HepG2 (cell line): ENCODE measurements at places on chromosomes 1 and 21.

- DNase-seq = no peak
- H3K36me3 ChIP-seq = no peaks in the 10 kb centered on the region
- H3K4me3 ChIP-seq = no peak overlapping the region
- H3K4me1 ChIP-seq = peaks cover 75% of the 10 kb centered on the region
- H3K27me3 ChIP-seq = no peaks in the 10 kb centered on the region
Measured at GRCh38 chr21:38910390-38911067, 104.8 kb downstream of the ETS2 start.

DNA sequence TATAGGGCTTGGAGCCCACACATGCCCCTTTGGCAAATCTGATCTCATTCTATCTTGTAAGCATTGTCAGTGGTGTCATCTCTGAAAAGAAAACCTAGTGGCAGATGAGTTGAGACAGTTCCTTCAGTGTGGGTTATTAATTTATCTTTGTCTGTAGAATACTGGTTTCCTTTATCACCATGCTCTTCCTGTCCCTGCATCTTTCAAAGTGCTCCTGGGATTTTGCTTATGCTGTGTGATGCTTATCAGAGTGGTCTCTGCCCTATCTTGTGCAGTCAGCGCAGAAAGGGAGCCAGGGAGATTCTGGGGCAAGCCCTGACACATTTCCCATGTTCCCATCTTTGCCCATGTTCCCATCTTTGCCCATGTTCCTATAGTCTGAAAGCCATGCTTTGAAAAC is 402.9 kb downstream of the RWDD3 start:
- DNase-seq = no peak
- peaks cover 12% of the 10 kb centered on the region for H3K4me1 ChIP-seq
- no peaks in the 10 kb centered on the region for H3K27me3 ChIP-seq
- H3K36me3 ChIP-seq = no peaks in the 10 kb centered on the region
- H3K4me3 ChIP-seq = no peak overlapping the region

GRCh38 chr21:17548262-17548661 is 35.4 kb downstream of the CXADR start:
- H3K4me1 ChIP-seq = peaks cover 63% of the 10 kb centered on the region
- peaks cover 16% of the 10 kb centered on the region for H3K36me3 ChIP-seq
- no peak overlapping the region for H3K4me3 ChIP-seq
- H3K27ac ChIP-seq = no peak overlapping the region

- H3K4me1 ChIP-seq = no peaks in the 10 kb centered on the region
- H3K36me3 ChIP-seq = no peaks in the 10 kb centered on the region
- H3K27me3 ChIP-seq = no peaks in the 10 kb centered on the region
- no peak overlapping the region for H3K4me3 ChIP-seq
Measured at GRCh38 chr1:175267716-175268416, 75.3 kb upstream of the KIAA0040 start.

DNA sequence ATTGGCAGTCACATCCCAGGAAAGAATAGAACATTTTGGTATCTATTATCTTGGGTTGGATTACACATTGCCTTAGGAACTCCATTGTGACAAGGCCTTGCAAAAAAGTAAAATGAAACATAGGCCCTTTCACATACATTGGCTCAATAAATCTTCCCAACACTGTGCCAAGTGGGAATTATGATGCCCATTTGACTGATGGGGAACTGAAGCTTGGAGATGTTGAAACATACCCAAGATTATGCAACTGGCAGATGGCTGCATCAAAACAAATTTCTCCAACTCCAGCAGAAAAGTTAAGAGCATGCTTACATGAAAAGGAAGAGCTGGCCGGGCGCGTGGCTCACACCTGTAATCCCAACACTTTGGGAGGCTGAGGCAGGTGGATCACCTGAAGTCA is 26.9 kb downstream of the PLEKHO1 start:
- H3K27ac ChIP-seq = no peak overlapping the region
- no peak overlapping the region for H3K4me3 ChIP-seq
- peaks cover 10% of the 10 kb centered on the region for H3K4me1 ChIP-seq
- H3K36me3 ChIP-seq = no peaks in the 10 kb centered on the region

GRCh38 chr1:37073854-37074379 is 39.6 kb upstream of the GRIK3 start:
- DNase-seq = no peak
- H3K27ac ChIP-seq = no peak overlapping the region
- no peak overlapping the region for H3K4me3 ChIP-seq
- no peaks in the 10 kb centered on the region for H3K4me1 ChIP-seq
- no peaks in the 10 kb centered on the region for H3K36me3 ChIP-seq
